ENCODE measurements at places on chromosomes 2 and 18.
A peak's percentile ranks its signal among the peaks of the same experiment; 100 is the strongest.

DNA sequence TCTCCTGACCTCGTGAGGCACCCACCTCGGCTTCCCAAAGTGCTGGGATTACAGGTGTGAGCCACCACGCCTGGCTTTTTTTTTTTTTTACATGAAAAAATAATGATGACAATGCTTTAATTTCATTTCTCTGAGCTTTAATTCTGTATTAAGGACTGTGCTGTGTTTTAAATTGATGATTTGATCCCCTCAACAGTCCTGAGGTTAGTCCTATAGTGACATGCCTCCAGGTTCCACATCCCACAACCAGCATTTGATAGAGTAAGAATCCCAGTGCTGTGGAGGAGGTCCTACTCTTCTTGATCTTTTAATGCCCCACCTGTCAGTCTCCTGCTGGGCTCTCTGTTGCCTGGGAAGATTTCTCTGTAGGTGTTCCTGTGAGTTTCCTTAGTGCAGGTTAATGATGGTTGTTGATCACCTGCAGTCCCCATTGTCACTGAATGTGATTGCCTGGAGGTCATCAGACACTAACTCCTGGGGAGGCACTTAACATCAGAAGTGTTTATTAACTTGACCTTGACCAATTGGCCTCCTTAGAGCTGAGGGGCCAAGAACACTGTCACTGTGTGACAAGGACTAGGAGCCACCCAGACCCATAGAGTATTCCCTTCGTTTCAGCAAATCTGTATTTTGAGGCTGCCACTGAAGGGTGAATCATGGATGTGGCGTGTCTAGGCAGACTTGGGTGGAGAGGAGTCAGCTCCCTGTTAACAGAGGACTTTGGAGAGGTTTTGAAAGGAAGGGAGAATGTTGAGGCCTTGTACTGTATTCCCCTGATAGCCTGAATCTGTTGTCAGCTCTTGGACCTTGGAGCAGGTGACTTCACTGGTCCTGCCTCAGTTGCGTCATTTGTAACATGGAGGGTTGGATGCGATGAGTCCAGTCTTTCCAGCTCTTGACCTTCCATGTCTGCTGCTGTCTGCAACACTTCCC, 11.5 kb downstream of the ASAP2 start:
- DNase-seq = peak; percentile 37

DNA sequence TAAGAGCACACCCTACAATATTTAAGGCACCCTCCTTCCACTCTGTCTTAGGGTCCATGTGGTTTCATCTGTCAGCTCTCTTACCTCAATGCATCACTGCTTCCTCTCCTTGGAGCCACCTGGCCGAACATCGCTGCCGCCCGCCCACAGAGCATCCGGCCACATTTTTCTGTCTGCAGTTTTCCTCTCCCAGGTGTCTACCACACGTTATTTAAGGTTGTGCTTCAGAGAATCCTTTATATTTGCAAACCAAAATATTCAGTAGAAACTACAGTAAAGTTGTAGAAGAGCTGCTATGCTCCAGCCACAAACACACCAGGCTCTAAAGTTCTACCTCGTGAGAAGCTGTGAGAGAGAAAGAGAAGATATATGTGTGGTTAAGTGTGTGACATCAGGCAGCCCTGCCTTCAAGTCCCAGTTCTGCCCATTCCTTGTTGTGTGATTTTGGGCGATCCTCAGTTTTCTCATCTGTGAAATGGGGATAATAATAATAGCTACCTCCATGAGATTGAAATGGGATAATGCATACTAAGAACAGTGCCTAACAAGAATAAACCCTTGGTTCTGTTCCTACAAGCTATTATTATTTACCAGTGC, 4.9 kb upstream of the STK17B start:
- no peak for DNase-seq

- DNase-seq = no peak
Measured at GRCh38 chr18:78995740-78996395, 16.2 kb downstream of the SALL3 start.

GRCh38 chr2:67065046-67065445, 332.1 kb upstream of the ETAA1 start:
- DNase-seq = peak; percentile 17

DNA sequence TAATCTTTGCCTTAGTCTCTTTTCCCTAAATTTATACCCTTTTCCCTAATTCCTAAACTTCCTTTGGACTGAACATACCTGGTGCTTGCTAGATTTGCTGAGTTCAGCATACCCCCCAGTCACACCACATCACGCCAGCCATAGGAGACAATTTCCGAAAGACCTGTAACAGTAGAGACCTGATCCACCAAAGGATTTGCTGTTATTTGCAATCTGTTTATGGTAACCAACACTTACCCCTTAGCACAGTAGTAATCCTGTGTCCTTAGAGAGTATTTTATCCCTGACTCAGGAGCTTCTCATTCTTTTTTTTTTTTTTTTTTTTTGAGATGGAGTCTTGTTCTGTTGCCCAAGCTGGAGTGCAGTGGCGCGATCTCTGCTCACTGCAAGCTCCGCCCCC, 8.6 kb downstream of the PSMG2 start:
- no peak for DNase-seq

DNA sequence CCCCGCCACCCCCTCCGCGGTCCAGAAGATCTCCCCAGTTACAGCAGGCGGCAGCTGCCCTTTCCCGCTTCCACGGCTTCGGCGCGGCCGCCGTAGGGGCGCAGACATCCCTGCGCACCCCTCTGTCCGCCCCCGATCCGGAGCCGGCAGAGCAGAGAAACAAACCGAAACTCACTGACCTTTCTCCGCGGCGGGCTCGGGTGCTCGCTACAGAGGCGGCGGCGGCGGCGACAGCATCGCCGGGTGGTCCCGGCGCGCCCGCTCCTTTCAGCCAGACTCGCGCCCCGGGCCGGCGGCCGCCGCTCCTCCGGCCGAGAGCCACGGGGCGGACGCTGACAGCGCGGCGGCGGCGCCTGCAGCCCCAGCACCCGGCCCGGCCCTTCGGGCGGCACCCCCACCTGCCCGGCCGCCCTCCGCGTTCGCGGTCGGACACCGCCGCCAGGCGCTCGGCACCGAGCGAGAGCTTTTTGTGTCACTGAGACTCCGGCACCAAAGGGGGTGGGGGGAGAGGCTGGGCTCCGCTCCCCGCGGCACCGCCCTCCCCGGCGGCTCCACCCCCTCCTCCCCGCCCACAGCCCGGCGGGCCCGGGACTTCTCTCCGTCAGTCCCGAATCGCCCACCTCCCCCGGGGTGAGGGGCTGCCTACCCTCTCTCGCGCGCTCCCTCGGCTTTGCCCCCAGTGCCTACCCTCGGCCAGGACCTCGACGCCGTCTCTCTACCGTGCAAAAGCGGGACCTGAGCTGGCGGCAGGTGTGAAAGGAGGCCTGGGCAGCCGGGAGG, 1.4 kb upstream of the RNF152 start:
- peak; percentile 97 for DNase-seq

- DNase-seq = no peak
Measured at GRCh38 chr2:204917089-204917701, 371.9 kb downstream of the PARD3B start.

DNA sequence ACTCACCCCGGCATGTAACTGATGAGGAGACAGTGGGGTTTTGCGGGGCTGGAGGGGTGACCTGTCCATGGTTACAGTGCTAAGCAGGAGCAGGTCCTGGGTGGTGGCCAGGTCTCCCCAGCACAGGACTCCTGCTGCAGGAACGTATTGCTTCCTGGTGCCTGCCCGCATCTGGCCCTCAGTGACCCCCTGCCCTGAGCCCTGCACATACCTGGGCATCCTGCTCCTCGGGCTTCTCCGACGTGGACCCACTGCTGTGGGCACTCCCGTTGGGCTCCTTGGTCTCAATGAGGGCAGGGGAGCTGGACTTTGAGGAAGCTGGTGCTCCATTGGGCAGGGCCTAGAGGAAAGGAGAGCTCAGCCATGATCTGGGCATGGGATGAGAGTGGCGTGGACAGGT, 43.5 kb downstream of the CENPO start:
- DNase-seq = no peak

GRCh38 chr2:71223767-71224333, 3.1 kb downstream of the PAIP2B start:
- peak; percentile 44 for DNase-seq

DNA sequence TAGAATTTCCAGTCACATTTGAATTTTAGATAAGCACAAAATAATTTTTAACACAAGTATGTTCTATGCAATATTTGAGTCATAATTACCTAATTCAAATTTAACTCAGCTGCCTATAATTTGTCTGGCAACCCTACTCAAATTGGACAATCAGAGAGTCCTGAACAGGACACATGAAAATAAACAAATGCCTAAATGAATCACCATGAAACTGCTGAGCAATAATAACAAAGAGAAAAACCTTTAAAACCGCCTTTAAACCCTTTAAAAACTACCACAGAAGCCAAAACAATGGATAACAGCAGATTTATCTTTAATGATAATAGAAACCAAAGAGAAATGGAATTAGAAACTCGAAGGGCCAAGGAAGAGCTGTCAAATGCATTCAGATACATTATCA, 39.5 kb downstream of the ARL4C start:
- no peak for DNase-seq

DNA sequence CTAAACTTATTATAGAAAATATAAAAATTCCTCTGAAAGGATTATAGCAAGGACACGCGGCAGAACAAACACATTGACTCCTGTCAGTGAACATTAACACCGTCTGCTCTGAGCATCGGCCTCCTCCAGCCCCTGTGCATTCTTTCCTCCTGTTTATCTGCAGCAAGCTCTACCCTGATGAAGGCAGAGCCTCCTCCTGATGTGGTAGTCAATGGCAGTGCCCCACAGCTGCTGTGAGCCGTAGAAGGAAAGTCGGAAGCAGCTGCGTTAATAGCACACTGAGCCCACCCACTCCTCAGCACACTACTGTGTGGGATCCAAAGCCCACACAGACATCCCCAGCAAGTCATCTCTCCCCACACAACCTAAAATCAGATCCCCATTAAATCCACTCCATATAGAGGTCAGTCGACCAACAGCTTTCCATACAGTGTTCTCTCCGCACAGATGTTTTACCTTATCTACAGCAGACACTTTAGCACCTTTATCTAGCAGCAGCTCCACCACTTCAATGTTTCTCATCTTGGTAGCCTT, 41.0 kb downstream of the KIDINS220 start:
- no peak for DNase-seq

GRCh38 chr18:79778291-79778791, 19.4 kb upstream of the KCNG2 start:
- no peak for DNase-seq

GRCh38 chr2:141411419-141411818, 719.4 kb downstream of the LRP1B start:
- no peak for DNase-seq

GRCh38 chr2:183195998-183196409, 71.8 kb downstream of the NUP35 start:
- no peak for DNase-seq

DNA sequence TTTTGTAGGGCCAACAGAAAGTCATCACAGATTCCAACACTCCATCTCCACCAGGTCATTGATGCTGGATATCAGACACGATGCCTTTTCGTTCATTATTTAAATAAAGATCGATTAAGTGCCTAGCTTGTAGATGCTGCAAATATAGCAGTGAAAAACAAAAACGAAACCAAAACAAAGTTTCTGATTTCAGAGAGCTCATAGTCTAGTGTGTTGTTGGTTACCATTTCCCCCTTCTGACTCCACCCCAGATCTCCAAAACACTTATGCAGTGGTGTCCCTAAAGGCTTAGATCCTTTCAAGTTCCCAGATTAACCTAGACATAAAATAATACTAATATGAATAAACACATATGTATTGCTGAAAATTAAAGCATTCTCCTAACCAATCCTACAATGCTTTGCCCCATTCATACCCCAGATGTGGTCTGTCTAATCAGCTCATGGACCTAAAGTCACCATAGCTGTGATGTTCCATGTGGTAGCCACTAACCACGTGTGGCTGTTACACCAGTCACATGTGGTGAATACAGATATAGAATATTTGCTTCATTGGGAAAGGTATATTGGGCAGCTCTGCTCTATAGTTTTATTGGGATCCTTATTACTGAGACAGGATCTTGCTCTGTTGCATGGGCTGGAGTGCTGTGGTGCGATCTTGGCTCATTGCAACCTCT, 787.2 kb downstream of the TDRD15 start:
- DNase-seq = no peak

- DNase-seq = peak; percentile 65
Measured at GRCh38 chr2:9944330-9944758, 7.1 kb upstream of the GRHL1 start.

- no peak for DNase-seq
Measured at GRCh38 chr2:99794414-99794813, 304.6 kb upstream of the REV1 start.

DNA sequence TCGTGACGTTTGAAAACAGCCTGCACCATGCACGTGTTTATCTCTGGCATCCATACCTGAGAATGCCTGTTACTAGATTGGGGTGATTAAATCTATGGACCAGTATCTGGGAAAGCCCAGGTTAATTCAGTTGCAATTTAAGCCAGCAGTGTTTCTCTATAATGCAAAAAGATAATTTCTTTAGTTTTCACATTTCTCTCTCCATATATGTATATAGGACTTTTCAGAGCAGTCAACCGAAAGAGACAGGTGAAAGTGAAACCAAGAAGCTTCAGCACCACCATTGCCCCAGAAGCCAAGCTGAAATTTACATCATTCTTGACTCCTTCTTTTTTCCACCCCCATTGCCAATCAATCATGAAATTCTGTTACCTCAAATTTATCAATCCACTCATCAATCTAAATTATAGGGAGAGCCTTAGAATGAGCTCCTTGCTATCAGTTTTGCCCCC, 2.7 kb upstream of the LRP2 start:
- DNase-seq = no peak

GRCh38 chr2:238227587-238228032, 12.2 kb downstream of the HES6 start:
- DNase-seq = no peak

DNA sequence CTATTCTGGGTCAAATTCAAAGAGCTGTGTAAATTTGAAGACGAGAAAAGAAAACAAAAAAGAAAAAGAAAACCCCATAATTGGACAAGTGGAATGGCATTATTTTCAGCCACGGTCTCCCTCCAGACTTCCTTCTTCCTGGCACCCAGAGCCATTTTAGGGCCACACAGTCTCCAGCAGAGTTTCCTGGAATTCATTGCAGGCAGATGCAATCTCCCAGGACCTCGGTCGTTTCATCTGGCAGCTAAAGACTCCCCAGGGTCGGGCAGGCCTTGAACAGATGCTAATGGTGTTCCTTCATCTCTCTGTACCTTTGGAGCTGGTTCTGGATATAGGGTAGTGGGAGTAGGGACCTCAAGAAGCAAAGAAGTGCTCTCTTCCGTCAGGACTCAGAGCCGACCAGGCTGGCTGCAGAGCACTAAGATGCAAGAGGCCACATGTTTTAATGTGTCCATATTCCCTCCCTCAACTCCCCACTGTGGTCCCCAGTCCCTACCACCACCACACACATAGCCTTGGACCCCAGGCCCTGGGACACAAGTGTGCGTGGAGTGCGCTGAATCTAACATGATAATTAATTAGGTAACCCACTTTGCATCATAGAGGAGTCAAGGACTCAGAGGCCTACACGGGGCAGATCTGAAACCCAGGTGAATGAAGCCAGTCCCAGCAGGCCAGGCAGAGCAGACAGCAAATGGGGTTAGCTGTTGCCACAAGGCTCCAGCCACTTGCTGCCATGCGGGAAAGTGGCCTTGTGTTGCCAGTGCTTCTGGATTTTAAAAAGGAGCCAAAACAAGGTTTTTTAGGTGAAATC, 109.3 kb upstream of the ATL2 start:
- DNase-seq = no peak
